ENCODE measurements at places on chromosomes 3 and 15.

GRCh38 chr3:120052225-120052624 lies 42.0 kb downstream of the GSK3B start:
- DNase-seq = no peak

GRCh38 chr15:61404567-61404966 lies 175.5 kb upstream of the RORA start:
- no peak for DNase-seq

DNA sequence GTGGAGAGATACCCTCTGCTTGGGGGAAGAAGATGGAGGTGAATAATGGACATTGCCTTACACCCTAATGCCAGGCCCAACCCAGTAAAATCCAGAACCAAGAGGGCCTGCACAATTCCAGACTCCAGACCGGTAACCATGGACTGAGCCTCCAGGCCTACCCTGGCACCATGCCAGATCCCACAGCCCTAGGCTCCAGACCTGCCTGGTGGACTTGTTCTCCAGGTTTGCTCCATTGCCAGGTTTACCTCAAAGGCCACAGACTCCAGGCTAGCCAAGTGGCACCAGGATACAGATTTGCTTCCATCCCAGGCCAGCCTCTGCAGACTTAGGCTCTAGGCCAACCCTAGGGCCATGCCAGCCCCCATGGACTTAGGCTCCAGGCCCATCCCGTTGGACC lies 14.0 kb downstream of the PLCH1 start:
- no peak for DNase-seq

DNA sequence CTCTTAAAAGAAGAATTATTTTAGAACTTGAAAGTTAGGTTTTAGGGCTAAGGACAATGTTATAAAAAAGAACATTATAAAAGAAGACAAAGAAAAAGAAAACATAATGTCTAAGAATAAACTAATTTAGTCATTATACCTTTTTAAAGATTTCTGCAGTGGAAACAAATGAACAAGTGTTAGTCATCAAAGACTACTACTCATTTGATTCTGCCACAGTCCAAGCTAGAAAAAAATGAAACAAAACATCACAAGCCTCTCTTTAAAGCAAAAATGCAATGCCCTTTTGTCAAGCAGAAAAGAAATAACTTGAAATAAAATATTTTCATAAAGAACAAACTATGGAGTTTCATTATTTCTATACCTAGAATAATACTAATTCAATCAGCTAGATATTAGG lies 102.0 kb downstream of the TBC1D5 start:
- no peak for DNase-seq

DNA sequence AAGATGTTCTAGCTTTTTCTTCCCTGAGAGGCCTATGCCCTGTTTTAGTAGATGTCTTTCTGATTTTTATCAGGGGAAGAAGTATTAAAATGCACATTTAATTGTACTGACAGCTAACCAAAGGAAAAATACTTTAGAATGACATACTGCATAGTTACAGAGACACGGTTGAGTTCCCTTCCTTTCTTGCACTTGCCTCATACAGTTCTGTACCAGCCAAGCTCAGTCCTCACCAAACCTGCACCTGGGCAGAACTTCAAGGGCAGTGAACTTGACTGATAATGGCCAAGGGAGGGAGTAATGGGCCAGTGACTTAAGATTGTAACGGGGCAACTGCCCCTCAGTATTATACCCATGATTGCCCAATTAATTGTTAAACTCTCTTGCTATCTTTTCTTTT lies 34.1 kb upstream of the RASGRP1 start:
- DNase-seq = no peak

GRCh38 chr3:28651159-28651558 lies 302.5 kb upstream of the AZI2 start:
- no peak for DNase-seq

DNA sequence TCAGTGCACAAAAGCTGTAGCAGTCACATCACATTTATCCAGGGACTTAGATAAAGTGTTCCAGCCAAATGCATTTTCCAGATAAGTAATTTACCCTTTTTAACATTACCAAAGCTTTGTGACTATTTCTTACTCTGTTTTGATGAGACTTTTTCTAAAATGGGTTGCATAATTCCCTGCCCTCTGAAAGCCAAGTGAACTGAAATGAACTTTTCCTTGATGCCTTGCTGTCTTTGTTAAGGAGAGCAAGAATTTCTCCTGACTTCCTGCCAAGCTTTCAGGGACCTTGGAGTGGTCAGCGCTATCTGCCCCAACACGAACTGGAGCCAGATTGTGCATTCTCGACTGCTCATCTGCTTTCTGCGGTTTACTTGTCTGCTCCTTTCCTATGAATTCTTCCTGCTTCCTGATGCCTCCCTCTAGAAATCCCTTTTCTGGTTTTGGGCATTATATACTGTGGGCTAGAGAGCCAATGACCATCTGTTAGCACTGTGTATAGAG lies 34.8 kb downstream of the EIF4E3 start:
- no peak for DNase-seq

GRCh38 chr15:82894971-82895520 lies 57.5 kb downstream of the HOMER2 start:
- DNase-seq = no peak

GRCh38 chr3:110932567-110932966 lies 139.0 kb upstream of the NECTIN3 start:
- no peak for DNase-seq

Measured in hypothalamus (tissue), 51 donors.